ENCODE measurements at places on chromosomes 7 and 10.
A peak's percentile ranks its signal among the peaks of the same experiment; 100 is the strongest.

- no peak for DNase-seq
Measured at GRCh38 chr7:4733936-4734528, 41.4 kb upstream of the AP5Z1 start.

DNA sequence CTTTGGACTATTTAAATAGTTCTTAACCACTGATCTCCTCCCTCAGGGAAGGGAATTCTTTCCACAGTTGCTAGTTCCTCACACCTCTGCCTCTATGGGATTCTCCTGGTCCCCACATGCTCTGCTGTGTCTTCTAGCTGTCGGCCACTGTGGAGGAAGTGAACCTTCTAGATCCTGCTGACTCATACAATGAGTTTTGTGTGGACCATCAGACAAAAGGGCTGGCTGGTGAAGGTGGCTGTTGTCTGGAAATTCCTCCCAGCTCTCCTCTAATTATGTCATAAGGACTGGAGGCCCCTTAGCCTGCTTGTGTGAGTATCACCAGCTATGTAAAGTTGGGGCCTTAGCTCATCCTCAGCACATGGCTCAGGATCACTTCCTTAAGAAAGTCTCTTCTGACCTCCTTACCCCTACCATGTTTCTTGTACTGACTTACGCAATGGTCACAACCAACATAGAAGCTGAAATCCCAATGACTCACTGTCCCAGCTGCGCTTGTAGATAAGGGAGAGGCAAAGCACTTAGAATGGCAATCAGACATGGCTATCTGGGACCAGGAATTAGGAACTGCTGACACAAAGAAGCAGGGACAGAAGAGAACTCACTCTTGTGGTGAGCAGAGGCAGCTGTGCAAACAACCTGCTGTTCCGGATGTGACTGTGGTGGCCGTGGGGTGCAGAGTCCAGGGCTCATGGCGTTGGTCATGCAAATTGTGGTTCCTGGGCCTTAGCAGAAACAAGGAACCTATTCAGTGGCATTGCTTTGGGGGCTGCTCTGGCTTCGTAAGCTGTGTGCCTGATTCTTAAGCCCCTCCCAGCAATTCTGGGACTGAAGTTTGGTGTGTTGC, 2.5 kb upstream of the MACC1 start:
- DNase-seq: no peak

DNA sequence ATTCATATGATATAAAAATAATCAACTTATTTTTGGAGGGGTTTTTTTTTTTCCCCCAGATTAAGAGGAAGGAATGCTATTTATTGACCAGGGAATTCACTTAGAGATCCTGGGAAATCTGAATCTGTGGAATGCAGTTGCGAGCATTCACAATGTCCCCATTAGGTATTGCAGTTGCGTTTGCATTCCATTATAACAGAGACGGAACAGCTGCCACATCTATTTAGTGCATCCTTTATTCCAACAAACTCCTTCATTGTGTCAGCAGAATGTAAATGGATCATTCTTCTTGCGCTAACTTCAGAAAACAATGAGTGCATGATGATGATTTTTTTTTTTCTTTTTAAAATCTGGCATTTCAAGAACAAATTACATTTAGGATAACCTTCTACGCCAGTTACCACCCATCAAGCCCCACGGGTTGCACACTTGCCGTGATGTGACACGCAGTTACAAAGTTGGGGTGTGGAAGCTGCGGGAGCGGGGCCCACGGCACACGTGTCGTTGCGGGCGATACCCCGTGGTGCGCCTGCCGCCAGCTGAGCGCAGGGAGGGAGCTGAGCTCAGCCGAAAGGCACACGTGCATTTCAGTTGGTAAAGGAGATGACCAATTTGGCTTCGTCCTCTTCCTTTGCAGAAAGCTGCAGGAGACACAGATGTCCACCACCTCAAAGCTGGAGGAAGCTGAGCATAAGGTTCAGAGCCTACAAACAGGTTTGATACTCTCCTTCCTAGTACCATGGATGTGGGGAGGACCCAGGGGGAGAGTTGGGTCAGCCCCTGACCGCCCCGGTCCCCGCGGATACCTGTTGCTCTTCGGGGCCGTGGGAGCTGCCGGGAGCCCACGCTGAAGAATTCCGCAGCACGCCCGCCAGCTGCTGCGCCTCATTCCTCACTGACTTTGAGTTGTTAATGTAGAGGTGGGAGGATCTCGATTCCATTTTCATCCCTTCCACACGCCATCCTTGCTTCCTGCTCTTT, 175.3 kb upstream of the SH2B2 start:
- DNase-seq: peak; percentile 88

GRCh38 chr10:44132361-44133289, 252.3 kb downstream of the CXCL12 start:
- DNase-seq: no peak

DNA sequence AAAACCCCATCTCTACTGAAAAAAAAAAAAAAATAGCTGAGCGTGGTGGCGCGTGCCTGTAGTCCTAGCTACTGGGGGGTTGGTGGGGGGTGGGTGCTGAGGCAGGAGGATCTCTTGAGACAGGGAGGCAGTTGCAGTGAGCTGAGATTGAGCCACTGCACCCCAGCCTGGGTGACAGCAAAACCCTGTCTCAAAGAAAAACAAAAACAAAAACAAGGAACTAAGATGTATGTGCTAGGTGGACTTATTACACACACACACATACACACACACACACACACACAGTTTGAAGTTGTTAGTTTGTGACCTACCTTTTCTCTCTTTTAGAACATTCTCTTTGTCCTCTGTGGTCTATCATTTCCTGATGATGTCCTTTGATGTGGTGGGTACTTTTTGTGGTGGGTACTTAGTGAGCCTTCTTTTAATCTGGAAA, 53.5 kb downstream of the EXOC6 start:
- DNase-seq: no peak

DNA sequence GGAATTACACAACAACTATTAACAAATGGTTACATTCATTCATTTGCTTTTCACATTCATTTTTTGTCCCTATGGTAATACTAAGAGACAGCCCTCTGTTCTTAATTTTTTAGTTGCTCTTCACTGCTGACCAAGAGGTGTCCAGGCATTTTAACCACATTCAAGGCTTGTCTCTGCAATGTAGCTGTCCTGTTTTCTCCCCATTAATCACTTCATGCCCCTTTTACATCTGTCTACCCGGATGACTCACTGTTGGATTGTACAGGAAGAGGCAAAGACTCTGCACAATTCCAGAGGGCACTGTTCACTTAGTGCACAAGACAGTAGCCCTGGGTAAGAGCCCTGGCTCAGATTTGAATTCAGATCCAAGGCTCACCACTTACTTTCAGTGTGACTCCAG, 168.5 kb downstream of the NOC3L start:
- no peak for DNase-seq

DNA sequence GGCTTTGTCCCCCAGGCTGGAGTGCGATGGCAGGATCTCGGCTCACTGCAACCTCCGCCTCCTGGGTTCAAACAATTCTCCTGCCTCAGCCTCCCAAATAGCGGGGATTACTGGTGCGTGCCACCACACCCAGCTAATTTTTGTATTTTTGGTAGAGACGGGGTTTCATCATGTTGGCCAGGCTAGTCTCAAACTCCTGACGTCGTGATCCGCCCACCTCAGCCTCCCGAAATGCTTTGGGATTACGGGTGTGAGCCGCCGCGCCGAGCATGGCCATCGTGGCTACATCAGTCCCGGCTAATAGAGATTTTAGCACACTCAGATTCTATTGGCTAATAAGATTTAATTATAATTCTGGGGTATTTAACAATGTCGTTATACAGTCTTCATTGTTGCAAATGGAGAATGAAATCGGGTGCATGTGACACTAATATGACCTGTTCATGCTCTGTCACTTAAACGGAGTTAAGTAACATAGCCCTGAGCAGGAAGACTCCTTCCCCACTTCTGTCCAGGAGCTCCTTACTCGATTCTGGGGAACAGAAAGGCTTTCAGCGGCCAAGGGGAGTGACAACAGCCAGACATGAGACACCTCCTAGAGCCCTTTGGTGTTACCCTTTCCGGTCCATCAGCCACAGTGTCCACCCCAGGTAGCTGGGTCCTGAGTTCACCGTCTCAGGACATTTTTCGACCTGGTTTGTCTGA, 40.9 kb upstream of the FAM20C start:
- DNase-seq: no peak

GRCh38 chr10:5632446-5632845, 33.9 kb downstream of the ASB13 start:
- no peak for DNase-seq

- DNase-seq: no peak
Measured at GRCh38 chr10:46050941-46051623, 5.0 kb upstream of the MSMB start.

DNA sequence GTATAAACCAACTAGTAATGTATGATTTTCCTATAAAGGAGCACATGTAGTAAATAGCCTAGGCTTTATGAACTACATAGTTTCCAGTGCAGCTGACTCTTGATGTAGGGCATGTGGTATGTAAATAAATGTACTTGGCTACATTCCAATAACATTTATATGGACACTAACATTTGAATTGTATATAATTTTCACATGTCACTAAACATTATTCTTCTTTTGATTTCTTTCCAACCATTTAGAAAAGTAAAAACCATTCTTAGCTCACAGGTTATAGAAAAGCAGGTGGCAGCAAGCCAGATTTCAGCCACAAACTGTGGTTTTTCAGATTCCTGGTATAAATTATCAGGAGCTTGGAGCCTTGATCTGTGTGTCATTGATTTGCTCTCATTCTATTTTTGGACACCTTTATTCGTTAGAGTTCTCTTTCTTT, 1182.0 kb downstream of the CNTNAP2 start:
- DNase-seq: no peak

DNA sequence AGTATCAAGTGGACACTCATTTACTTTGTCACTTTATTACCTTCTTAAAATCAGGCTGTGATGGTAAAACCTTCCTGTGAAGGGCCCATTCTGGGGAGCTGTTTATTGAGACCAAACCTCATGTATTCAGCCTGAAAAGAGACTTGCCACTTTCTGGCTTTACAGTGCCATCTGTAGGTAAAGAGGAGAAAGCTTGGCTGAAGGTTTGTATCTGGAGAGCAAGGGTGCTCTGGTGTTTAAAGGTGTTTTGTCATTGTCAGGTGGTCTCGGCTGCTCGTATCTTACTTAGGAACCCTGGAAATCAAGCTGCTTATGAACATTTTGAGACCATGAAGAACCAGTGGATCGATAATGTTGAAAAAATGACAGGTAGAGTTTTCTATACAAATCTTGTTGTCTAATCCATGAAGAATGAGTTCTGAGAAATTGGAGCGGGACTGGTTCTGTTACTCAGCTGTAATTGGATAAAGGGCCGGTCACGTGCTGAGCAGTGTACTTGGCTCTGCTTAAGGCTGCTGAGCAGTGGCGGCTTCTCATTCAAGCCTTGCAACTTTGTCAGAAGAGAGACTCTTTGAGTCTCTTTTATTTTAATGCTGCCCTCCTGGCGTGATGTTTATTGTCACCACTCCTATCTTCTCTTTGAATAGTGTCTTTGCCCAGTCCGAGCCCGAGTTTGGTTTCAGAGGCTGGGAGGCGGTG, 46.9 kb downstream of the AP3M1 start:
- DNase-seq: peak; percentile 19

DNA sequence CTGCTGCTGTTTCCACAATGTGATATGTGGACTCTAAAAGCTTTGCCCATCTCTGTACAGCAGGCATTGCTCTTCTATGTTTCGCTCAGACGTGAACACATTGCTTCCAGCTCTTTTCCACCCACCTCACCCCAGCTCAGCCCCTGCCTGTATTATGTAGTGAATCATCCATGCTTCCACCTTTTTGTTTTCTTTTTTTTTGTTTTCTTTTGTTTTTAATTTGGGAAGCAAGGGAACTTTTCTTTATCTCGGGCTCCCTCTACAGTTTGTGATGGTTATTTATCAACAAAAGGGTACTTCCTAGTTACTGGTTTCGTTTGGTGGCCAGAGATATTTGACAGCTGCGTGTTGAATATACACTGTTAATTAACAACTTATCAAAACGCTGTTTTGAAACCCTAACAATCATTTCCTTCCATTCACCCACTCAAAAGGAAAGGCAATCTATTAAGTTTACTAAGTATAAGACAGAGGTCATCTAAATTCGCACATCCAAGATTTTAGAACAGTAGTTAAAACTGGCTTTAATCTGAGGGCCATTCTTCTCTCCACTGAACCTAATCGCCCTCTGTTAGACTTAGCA, 127.9 kb upstream of the STK17A start:
- DNase-seq: peak; percentile 73

- no peak for DNase-seq
Measured at GRCh38 chr7:15389073-15389472, 172.7 kb downstream of the AGMO start.

- no peak for DNase-seq
Measured at GRCh38 chr10:34651416-34652195, 163.5 kb downstream of the PARD3 start.

- no peak for DNase-seq
Measured at GRCh38 chr7:83731154-83731553, 82.2 kb upstream of the SEMA3E start.

DNA sequence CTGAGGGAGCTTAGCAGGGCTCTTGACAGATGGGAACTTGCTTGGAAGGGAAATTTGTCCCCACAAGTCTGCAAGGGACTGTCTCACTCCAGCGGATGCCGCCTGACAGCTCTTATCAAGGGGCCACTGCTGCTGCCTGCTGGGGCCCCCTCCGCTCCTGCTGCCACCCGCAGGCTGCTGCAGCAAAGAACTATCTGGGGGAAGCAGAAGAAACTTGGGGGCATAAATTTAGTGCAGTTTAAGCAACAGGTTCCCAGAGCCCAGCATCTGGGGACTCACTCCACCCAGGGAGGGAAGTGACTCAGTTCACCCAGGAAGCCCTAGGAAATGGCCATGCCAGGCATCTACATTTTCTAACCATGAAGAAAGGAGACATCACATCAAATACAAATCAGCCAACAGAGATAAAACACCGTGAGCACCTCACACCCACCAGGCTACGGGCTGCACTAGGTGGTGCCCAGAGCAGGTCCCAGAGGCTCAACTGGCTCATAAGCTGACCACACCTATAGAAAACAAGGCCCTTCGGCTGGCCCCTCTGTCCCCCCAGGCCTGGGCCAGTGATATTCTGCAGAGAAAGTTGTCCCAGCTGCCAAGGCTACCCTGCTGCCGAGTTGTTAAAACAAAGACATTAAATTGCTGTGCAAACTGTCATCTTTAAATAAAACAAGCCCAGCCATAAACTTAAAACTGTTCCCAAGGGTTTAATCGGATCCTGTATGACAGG, 3.7 kb downstream of the RGS10 start:
- DNase-seq: no peak

GRCh38 chr7:133183042-133183794, 69.7 kb upstream of the EXOC4 start:
- no peak for DNase-seq

- DNase-seq: no peak
Measured at GRCh38 chr10:62981096-62981495, 152.0 kb upstream of the NRBF2 start.

- DNase-seq: peak; percentile 53
Measured at GRCh38 chr7:150966002-150966401, 12.1 kb downstream of the KCNH2 start.

GRCh38 chr10:29214551-29214950, 74.3 kb upstream of the LYZL1 start:
- DNase-seq: peak; percentile 38

DNA sequence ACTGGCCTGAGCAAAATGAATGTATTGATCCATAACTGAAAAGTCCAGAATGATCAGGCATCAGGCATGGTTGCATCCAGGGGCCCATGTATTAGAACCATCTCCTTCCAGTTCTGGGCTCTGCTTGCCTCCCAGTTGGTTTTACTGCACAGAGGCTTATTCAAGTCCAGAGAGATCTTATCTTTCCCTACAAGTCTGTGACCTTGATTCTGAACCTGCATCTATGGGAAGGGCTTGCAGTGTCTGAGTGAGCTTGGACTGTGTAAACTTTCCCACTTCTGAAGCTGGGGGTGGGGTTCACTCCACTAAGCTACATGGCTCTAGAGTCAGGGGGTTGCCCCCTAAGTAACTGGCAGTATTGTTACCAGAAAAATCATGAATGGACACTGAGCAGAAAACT, 136.2 kb downstream of the TCF7L2 start:
- no peak for DNase-seq

Measured in eye (tissue), 1 donor.